ENCODE measurements at places on chromosomes 2 and 18.
A peak's percentile ranks its signal among the peaks of the same experiment; 100 is the strongest.

- DNase-seq = no peak
These were observed 79.5 kb downstream of the FARSB start for GRCh38 chr2:222576171-222577081.

- no peak for DNase-seq
These were observed 47.0 kb downstream of the PROC start for GRCh38 chr2:127465258-127465657.

GRCh38 chr18:21085579-21086166, 25.9 kb downstream of the ROCK1 start:
- DNase-seq = no peak

DNA sequence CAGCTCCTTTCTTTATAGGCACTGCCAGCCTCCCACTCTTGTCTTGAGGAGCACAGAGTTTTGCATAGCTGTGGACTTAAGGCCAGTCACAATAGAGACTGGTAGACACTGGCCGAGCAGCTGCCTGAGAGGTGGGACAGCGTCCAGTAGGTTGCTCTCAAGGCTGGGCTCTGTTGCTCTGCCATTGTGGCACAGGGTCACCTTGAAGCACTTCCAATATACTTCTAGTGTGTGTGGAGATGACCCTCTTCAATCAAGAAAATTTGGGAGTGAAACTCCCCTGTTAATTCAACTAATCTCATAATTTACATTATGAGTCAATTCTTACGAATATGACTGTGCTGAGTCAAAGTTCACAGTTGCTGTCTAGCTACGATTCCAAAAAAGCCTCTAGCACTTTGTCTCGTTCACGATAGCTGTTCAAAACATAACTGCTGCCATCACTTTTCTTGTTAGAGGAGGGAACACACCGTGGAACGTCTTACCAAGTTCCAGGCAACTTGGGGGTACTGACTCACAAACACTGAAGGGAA, 636.2 kb downstream of the EPHA4 start:
- no peak for DNase-seq

DNA sequence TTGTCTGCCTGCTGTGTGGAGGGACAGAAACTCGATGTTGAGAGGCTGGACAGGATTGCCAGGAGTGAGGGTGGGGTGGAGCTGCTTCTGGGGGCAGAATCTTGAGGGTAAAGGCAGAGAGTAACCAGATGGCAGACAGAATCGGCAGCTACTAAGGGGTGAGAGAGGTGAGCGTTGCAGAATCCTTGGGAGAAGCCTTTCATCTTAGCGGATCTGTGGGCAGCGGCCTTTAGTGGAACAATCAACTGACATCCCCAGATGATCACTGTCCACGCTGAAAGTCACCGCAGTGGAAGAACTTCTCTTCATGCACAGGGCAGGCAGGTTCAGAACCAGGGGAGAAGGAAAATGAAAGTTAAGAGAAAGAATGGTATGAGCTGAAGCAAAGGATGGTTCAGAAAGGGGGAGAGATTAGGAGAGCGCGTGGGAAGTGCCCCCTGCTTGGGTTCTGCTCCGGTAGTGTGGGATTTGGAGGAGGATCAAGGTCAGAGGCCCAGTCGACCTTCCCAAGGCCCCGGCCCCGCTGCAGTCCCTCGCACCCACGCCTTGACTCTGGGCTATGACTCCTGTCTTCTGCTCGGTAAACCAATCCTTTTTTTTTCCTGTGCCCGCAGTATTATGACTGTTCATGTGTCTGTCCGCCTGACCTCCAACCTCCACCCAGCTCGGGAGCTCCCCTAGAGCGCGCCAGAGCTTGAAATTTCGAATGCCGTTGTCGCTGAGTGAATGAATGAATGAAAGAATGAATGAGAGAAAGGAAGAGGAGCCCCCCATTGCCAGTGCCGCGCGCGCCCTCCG, 584 bp downstream of the BOLA3 start:
- no peak for DNase-seq

DNA sequence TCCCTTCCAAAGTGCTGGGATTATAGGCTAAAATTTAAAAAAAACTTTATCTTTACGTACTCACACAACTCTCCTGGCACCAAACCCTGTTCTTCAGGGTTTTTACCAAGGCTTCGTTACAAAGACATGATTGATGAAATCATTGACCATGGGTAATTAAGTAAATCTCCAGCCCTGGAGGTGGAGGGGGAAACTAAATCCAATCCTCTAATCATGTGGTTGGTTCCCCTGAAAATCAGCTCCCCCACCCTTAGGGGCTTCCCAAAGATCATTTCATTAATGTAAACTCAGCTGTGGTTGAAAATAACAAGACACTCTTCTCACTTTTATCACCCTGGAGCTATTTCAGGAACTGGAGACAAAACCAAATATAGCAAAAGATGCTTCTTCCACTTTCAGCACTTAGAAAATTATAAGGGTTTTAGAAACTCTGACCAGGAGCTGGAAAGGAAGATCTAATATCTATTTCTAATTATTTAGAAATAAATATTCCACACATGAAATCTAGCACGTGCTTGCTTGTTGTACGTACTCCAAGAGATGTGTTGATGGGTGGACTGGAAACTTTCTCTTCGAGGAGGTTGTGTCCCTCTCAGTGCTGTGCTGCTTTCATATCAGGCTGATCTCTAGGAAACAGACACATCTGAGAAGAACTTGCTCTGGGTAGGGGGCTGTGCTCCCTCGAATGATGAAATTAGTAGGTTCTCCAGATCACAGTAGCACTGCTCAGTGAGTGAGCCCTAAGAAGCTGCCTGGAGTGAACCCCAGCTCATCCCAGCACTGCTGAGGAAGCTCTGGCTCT, 67.2 kb downstream of the SMAD4 start:
- peak; percentile 32 for DNase-seq

GRCh38 chr2:47007223-47007825, 91.7 kb upstream of the MCFD2 start:
- peak; percentile 64 for DNase-seq

GRCh38 chr2:132448331-132448730, 31.7 kb downstream of the GPR39 start:
- no peak for DNase-seq

DNA sequence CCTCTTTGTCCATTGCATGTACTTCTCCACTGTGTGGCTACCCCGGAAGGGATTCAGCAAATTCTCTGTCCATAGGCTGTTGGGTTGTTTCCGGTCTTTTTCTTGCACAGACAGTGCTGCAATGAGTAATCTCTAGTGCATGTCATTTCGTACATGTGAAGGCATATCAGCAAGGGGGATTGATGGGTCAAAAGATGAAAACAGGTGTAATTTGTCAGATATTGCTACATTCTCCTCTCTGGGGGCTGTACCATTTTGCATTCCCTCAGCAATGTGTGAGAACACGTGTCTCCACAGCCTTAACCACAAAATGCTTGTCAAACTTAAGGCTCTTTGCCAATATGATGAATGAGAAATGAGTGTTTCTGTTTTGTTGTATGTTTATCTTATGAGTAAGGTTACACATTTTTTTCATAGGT, 60.5 kb downstream of the KLHL29 start:
- no peak for DNase-seq

DNA sequence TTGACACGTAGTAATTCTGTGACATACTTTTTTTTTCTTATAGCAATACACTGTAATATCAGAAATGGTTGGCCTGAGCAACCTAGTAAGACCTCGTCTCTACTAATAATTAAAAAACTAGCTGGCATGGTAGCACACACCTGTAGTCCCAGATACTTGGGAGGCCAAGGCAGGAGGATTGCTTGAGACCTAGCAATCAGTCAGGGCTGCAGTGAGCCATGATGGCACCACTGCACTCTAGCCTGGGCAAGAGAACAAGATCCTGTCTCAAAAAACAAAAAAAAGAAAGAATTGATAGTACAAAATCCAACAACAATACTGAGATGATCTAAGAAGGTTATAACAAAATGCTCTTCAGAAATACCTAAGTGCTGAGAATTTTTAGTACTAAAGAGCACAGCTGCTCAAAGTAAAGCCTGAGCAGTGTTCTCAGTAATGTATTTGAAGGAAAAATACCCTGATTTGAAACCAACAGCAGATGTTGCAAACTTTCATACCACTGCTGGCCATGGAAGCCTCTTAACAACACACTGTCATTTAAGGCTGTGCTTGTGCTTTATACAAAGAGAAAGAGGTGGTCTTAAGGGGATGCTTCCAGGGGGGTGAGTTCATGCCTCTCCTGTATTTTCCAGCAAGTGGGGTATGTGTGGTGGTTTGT, 132.6 kb upstream of the CDCA7 start:
- DNase-seq = no peak

DNA sequence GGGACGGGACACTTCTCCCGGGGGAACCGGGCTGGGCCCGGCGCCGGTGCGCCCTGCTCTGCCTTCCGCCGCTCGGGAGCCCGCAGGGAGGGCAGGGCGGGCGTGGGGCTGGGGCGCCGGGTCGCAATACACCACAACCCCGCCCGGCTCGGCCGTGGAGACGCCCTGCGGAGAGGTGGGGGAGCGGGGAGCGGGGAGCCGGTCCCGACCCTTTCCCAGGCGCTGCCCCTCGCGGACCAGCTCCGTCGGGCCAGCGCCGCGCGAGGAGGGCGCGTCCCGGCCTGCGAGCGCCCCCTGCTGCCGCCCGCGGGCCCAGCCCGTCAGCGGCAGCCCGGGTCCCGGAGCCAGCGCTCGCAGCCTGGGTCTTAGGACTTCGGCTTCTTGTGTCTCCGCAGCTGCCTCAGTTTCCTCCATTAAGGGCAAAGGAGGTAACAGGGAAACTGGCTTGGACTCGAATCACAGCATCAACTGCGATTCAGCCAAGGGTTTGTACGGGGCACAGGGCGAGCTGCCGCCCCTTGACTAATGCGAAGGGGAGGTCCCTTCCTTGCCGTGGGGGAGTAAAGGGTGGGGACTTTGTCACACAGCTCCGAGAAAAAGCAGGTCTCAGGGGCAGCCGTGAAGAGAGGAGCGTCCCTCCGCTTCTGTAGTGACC, 635 bp upstream of the ADRA2B start:
- DNase-seq = peak; percentile 75

GRCh38 chr2:7289697-7290096, 372.5 kb downstream of the RNF144A start:
- no peak for DNase-seq

- no peak for DNase-seq
These were observed 1267.8 kb downstream of the SUCLG1 start for GRCh38 chr2:83191316-83191715.

DNA sequence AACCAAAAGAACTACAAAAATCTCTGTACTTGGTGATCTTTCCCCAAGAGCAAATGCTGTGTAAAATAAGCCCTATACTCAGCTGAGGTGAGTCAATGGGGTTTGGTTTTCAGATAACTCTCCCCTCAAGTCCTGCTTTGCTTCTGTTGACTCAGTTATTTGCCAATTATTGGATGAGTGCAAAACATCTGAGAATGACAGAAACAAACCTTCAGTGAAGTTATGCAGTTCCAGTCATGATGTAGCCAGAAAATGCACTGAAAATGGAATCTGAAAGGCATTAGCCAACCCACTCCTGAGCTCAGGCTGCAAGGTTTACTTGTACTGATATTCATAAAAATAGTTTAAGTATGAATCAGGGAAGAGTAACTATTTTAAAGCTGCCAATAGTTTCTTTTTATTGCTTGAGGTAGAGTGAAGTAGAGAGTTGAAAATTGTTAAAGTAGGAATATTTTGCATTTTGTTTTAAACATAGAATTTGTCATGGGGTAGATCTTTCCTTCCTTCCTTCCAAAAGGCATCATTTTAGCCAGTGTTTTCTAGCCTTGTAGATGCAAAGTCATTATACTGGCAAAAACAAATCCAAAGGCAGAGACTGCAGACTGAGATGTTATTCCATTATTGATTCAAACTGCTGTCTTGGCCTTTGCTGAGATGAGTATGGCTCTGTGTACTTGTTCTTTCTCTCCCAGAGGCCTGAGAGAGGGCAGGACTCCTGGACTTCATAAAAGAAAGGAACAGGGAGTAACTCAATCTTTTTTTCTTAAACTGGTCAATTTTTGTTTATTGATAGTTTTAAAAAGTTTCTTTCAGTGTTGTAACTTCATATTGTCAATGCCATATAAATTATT, 215.3 kb downstream of the RND3 start:
- DNase-seq = no peak

GRCh38 chr18:47881752-47882455, 48.6 kb downstream of the SMAD2 start:
- no peak for DNase-seq

DNA sequence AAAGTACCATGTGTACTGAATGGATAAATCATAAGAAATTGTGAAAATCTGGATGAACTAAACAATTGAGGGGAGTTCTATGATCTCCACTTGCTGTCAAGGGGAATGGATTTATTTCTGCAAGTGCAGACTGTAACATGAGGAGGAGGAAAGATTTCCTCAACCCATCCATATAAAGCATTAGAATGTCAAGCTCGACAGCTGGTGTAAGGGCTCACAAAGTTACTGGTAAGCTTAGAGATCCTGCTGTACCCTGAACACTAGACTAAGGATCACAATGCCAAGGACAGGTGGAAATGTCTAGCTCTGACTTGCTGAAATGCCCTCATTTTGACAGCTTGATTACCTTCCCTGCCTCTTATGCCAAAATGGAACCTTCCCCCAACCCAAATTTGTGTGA, 125.3 kb downstream of the TCF4 start:
- peak; percentile 88 for DNase-seq

GRCh38 chr2:124335058-124335457, 310.0 kb downstream of the CNTNAP5 start:
- DNase-seq = no peak

GRCh38 chr18:23226391-23226790, 91.1 kb downstream of the CABLES1 start:
- DNase-seq = peak; percentile 80

DNA sequence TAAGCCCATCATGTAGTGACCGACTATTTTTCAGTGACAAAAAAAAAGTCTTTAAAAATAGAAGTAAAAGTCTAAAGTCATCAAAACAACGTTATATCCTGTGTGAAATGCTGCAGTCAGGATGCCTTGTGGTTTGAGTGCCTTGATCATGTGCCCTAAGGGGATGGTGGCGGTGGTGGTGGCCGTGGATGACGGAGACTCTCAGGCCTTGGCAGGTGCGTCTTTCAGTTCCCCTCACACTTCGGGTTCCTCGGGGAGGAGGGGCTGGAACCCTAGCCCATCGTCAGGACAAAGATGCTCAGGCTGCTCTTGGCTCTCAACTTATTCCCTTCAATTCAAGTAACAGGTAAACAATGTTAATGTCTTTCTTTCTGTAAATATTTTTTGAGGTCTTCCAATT, at the start of gene CD28:
Gene CD28, plus strand, starts transcription at position 237 of the 400 bp plus-strand sequence. Its CDS starts 58 bp downstream, at position 295.
- DNase-seq = no peak

- no peak for DNase-seq
These were observed 20.2 kb downstream of the USP37 start for GRCh38 chr2:218547978-218548377.

GRCh38 chr2:136766073-136766404, 694 bp downstream of the THSD7B start:
- DNase-seq = peak; percentile 35

DNA sequence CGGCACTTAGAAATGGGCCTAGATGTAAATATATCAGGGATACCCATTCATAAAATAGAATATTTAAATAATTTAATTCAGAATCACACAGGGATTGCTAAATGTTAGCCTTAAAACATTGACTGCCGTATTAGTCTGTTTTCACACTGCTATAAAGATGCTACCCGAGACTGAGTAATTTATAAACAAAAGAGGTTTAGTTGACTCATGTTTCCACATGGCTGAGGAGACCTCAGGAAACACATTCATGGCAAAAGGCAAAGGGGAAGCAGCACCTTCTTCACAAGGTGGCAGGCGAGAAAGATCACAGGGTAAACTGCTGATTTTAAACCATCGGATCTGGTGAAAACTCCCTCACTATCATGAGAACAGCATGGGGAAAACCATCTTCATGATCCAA, 223.6 kb upstream of the GULP1 start:
- DNase-seq = no peak
